ENCODE measurements at places on chromosomes 4 and X. TPM values are rescaled to one million over a fixed set of nuclear protein-coding genes. Genes with fewer than 3 reads are reported as not detected.

- DNase-seq = no peak
These were observed 46.8 kb downstream of the CLCN4 start for GRCh38 chrX:10203617-10204016.

GRCh38 chrX:74925225-74926088, at the start of gene NEXMIF:
NEXMIF (minus strand) TSS chrX:74925452.
- no peak for DNase-seq

DNA sequence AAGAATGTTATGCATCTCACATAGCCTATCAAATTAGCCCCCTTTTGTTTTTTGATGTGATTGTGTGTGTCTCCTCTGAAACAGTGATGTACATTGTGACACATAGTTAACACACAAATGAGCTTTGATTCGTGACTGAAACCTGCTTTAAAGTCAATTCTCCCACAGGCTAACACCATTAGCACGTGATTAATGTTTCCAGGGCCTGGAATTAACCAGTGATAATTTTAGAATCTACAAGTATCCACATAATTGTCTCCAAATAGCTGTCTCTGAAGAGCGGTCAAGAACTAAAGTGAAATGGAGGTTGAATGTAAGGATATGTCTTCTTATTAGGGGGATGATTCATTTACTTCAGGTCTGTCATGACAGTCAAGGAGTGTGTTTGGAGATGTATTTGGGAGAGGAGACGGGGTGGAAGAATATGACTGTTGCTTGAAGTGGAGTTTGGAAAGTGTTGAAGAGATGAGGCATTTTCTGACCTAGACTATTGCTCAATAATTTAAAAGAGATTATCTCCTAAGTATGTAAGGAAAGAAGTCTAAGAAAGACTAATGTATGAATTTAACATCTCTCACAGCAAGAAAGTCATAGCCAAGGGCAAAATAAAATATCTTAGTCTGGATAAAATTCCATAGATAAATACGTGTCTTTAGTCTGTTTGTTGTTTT, 13.7 kb upstream of the RASGEF1B start:
- no peak for DNase-seq

GRCh38 chr4:1318488-1319213, 28.4 kb upstream of the UVSSA start:
- DNase-seq = no peak

- DNase-seq = no peak
These were observed 857.0 kb upstream of the HTR2C start for GRCh38 chrX:113726898-113727297.

GRCh38 chr4:97215409-97215941, 927.8 kb downstream of the STPG2 start:
- DNase-seq = no peak

GRCh38 chrX:809081-809480, 178.5 kb downstream of the SHOX start:
- DNase-seq = no peak

DNA sequence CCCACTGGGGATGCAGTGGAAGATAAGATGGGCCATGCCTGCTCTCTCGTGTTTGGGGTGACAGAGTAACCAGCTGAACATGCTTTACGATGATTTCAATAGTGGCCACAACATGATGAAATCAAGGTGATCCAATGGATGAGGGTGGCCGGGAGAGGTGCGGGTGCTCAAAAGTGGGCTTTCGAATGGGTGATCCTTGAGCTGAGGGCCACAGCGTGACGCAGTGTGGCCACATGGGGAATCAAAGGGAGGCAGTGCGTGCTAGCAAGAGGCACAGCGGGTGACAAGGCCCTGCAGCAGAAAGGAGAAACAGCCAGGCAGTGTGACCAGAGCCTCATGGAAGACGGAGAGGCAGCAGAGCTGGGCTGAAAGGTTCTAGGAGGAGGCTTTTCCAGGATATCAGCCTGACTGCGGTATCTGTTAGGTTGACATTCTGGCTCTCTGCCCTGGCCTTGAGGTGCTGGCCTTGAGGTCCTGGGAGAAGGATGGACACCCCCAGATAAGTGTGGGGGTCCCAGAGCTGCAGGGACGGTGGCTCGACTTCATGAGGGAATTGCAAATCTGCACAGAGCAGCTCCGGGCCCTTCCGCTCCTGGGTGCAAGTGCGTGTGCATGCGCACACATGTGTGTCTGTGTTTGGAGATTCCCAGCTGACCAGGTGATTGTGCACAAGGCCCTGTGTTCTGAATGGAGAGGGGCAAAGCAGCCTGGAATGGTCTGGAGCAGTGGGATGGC, 38.0 kb upstream of the GPR78 start:
- DNase-seq = no peak

DNA sequence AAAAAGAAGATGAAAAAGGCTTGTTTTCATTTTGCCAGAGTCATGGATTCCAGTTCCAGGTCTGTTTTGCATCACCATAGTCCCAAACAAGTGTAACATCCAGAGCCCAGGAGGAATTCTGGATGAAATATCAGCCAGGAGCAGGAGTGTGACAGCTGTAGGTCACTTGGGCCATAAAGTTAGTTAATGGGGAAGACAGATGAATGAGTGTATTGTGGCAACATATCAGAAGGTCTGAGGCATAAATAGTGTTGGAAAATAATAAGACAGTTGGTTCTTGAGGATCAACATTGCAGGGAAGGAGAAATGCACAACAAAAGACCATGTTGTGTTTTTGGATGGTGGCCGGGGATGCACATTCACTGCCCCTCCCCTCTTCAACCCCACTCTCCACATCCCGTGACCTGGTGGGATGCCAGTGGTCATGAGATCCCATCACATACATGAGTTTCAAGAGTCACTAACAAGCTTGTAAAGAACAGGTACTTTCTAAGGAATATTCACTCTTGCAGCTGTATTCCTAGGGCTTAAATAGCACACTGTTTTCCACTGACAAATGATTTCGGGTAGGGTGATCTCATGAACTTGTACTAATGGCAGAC, 83.1 kb upstream of the IGFBP7 start:
- no peak for DNase-seq

DNA sequence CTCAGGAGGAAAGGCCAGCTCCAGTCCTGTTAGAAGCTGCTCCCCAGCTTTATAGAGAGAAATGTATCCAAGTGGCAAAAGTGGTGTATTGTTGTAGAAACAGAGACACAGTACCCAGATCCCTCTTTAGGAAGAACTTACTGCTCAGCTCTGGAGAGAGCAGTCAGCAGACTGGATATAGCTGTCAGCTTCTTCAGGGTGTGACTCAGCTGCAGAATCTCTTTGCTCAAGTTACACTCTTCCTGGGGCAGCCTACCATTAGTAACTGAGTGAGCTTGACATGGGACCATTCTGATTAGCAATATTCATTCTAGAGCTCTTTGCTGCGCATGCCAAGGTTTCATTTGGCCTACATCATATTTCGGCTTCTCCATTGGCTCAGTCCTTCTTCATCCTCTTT, 40.5 kb downstream of the ATP1B4 start:
- no peak for DNase-seq

- no peak for DNase-seq
These were observed 219.3 kb downstream of the SPOCK3 start for GRCh38 chr4:167014944-167015343.

DNA sequence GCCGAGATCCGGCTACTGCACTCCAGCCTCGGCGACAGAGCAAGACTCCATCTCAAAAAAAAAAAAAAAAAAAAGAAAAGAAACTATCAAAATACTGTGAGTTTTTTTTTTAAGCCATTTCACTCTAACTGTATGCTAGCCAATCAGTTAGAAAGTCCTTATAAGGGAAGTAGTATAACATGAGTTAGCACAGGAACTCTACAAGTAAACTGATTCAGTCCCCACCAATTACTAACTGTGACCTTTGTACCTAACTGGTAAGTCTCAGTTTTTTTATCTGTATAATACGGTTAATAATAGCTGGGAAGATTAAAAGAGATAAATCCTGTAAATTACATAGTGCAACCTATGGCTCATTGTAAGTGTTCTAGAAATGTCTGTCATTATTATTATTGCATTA, 35.1 kb upstream of the BRS3 start:
- no peak for DNase-seq

DNA sequence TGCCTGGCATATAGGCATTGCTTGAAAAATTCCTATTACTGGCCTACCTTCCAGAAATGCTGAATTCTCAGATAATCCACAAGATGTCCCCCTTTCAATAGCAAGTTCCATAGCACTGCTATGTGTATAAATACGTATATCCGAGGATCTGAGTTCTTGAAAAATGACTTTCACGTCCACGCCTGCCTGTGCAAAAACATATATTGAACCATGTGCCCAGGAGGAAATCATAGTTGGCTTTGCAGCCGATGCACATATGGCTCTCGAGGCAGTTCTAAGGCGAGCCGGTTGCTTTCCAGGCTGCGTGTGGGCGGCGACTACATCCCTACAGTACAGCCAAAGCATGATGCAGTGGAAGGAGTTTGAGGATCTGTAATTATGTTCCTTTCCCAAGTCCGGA, 55.4 kb upstream of the ESX1 start:
- DNase-seq = peak; percentile 19

DNA sequence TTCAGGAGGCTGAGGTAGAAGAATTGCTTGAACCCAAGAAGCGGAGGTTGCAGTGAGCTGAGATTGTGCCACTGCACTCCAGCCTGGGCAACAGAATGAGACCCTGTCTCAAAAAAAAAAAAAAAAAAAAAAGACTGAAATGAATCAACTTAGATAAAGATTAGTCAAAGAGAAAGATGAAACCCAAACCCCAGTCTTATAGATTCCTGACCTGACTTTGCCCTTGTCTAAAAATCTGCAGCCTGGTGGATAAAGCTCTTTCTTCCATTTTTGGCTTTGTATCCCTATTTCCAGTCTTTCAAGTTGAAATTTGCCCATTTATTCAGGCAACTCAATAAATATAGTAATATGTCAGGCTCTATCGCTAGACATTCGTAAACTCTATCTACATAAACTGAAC, 39.3 kb upstream of the SPINK2 start:
- no peak for DNase-seq

DNA sequence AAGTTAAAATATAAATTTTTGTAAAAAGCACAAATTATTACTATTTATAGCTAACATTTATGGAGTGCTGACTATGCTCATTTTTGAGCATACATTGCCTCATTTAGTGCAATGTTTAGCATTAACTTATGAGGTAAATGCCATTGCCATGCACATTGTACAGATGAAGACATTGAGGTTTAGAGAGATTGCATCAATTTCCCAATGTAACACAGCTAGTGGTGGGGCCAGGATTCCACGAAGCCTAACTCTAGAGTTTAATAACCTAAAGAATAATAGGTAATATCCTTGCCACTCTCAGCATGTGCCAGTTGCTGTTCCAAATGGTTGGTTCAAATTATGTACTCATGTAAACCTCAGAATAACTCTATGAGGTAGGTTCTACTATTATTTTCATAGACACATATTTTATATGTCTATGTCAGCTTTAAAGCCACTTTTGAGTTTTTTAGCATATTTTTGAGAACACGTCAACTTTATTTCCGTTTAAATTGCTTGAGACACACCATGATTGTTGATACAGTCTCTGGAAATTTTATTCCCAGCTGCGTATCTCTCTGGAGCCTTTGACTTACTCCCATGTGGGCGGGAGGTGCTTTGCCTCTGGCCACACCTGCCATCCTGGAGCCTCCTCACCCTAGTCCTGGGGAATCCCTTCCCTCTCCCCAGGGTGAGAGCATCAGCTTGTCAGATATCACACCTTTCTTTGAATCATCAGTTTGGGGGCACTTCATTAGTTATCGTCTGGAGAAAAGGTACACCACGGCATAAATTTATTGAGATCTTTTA, 10.8 kb upstream of the ADH1A start:
- DNase-seq = no peak

DNA sequence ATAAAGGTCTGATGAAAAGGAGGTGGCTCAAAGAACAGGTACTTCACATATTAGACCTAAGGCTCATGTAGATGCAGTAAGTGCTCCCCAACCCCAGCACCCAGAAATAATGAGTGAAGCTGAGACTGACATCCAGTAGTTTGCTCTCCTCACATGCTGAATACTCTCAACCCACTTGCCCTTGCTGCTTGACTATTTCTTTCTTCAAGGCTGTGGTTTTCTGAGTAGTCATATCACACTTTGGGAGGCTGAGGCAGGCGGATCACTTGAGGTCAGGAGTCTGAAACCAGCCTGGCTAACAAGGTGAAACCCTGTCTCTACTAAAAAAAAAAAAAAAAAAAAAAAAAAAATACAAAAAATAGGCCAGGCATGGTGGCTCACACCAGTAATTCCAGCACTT, 51.5 kb upstream of the PRPS1 start:
- no peak for DNase-seq

The PHKA2 gene
- 8.0 TPM for total RNA-seq

The TMEM271 gene
- total RNA-seq = not detected

The HS3ST1 gene
- total RNA-seq = 0.26 TPM

The DDX53 gene
- not detected for total RNA-seq

The AFP gene
- total RNA-seq = 25.5 TPM

The EDNRA gene
- total RNA-seq = not detected
